ENCODE measurements at places on chromosomes 3 and 15.

- DNase-seq: peak; percentile 53
Measured at GRCh38 chr3:143120716-143121240, 1.2 kb downstream of the CHST2 start.

- DNase-seq: no peak
Measured at GRCh38 chr3:141193066-141193830, 38.4 kb upstream of the PXYLP1 start.

GRCh38 chr15:62059816-62060112, 483 bp downstream of the VPS13C start:
- DNase-seq: peak; percentile 90

DNA sequence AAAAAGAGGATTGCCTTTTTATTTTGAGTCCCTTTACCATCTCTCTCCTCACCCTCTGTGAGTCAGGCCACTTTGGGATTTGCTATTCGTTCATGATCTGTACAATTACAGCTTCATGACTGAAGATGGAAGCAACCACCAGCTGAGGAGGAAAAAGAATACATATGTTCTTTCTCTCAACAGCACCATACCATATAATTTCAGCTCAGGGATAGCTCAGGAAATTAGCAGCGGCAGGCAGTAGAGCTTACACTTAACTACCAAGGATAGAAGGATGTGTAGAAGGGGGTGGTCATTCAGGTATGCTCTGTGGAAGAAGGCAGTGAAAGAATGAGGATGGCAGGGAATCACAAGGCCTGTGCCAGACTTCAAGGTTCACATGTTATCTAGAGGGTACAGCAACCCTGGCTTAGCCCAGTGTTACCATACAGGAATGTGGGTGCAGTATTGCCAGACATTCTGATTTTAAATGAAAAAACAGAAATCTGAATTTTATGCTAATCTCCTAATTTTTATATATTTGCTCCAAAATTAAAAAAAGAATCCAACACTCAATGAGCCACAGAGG, 17.9 kb downstream of the PLS1 start:
- no peak for DNase-seq

DNA sequence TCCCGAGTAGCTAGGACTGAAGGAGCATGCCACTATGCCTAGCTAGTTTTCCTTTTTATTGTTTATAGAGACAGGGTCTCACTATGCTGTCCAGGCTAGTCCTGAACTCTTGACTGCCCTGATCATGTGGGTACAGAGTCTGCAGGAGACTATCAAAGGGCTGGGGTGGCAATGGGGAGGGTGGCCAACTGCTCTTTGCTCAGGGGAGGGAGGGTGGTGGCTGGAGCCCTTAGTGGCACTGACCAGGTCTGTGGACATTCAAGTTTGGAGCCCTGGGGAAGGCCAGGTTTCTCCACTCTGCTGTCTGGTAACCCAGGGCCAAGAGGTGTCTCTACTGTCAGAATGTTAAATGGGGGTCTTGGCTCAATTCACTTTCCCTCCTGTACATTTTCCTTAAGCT, 122.0 kb downstream of the SEC22A start:
- DNase-seq: no peak

DNA sequence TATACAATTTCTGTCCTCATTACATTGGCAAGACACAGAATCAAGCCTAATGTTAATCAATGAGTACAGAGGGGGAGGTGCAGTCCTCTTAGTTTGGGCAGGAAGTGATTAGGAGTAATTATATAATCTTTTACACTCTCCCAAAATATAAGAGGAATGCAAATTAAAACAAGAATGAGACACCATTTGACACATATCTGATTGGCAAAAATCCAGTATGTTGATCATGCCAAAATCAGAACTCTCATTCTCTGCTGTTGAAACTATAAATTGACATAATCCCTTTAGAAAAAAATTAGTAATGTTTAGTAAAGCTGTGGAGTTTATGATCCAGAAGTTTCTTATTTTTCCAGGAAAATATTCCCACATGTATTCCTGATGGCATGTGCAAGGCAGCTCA, 373.4 kb downstream of the EPHA6 start:
- no peak for DNase-seq

GRCh38 chr15:70447928-70448698, 315.2 kb downstream of the UACA start:
- DNase-seq: no peak

GRCh38 chr3:137694836-137695235, 69.3 kb upstream of the SOX14 start:
- DNase-seq: no peak

GRCh38 chr15:38824719-38825118, 260.1 kb upstream of the RASGRP1 start:
- DNase-seq: no peak

DNA sequence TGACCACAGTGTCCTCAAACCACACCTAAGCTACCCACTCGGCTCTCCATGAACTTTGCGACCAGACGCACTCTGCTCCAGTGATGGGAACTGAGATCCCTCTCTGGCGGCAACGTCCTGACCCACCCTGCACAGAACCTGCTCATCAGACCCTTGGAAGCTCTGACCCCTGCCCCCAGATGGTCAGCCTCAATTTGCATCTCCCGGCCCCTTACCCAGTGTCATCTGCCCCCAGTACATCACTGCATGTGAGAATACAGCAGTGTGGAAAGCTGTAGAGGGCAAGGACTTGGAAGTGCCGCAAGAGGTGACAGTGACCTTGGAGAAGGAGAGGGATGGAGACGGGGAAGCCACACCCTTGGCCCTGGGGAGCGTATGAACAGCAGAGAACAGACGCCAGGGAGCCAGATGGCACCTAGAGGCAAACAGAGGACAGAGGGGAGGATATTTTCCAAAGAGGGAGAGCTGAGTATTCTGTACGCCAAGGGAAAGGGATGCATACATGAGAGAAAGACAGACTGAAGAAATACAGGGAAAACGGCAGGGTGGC, 192.0 kb downstream of the XXYLT1 start:
- DNase-seq: no peak

DNA sequence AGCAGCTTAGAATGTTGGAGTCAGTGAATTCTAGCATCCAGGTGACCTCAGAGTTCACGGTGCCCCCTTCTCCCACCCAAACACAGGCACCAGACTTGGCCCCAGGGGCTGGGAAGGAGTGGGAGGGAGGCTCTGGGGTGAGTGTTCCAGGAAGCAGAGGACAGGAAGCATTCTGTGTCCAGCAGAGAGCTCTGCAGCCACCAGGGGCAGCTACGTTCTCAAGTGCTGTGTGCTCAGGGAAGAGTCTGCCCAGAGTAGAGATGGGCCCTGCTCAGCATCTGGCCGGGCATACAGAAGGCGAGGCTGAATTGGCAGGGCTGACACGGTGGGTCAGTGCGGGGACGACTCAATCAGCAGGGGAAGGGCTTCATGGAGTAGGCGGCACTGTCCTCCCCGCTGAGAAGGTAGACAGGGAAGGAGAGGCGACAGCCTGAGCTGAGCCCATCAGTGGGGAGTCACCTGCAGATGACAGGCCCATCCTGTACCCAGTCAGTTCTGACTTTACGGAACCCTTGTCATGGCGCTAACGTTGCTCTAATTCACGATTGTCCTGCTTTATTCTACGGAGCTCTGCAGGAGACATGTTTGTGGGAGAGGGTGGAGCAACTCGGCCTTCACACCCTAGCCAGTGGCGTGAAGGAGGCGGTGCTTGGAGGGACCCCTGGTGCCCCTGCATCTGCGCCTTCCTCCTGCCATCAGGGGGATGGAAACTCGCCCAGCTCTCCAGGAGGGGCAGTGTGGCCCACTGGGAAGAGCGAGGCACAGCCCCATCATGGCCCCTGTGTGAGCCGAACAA, 82.2 kb downstream of the C3orf70 start:
- no peak for DNase-seq

GRCh38 chr3:49519296-49519695, 35.0 kb upstream of the BSN start:
- no peak for DNase-seq

DNA sequence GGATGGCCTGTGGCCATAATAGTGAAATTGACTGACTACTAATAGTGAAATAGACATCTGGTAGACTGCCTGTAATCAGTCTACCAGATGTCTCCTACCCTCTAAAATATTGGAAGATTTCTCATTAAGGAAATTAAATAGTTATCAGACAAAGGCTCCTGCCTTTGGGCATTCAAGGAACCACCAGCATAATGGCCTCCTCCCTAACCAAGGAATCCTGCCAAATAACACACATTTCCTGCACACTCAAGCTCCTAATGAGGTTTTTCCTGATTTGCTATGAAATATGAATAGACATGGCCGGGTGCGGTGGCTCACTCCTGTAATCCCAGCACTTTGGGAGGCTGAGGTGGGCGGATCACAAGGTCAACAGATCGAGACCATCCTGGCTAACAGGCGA, 14.6 kb downstream of the NUSAP1 start:
- no peak for DNase-seq

DNA sequence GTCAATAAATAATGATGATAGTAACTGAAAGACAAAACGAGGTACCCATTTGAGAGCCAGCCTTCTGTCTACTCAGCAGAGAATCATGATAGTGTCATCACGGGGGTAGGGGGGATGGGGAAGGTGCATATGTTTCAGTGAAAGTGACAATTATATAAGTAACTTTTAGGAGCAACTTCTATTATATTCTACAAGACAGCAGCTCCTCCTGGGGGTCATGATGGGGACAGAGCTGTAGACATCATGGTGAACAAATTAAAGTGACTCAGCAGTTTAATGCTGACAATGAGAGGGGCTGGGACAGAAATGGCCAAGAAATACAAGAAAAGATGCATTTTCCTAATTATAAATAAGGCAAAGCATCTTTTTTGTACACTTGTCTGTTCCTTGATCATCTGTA, 11.8 kb downstream of the CAPN3 start:
- no peak for DNase-seq

DNA sequence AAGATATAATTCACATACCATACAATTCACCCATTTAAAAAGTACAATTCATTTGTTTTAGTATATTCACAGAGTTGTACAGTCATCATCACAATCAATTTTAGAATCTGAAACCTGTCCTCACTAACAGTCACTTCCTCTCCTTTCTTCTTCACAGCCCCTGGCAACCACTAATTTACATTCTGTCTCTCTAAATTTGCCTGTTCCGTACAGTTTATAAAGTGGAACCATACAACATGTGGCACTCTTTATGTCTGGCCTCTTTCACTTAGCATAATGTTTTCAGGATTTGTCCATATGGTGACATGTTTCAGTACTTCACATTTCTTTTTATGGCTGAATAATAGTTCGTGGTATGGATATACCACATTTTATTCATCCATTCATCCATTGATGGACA, 22.7 kb downstream of the ERICH6 start:
- peak; percentile 91 for DNase-seq

DNA sequence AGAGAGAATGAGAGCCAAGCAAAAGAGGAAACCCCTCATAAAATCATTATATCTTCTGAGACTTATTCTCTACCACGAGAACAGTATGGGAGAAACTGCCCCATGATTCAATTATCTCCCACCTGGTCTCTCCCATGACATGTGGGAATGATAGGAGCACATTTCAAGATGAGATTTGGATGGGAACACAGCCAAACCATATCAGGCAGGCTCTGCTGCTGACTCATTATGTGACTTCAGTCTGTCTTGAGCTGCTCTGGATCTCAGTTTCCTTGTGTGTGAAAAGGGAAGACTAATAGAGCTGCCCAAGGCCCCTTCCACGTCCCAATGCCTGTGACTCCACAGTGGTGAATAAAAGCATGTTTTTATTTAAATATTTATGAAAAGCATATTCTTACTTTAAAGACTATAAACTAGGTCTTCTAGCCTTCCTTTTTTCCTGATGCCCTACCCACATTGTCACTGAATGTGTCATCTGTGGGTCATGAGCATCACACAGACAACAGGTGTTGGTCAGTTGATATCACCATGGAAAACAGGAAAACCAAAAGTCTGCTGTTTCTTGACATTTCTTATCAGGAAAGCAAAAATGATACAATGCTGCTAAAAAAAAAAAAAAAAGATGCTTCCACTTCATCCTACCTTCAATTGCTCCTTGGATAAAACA, 96.0 kb upstream of the PPP2R3A start:
- DNase-seq: no peak

GRCh38 chr3:83096-83495, 113.5 kb upstream of the CHL1 start:
- no peak for DNase-seq

DNA sequence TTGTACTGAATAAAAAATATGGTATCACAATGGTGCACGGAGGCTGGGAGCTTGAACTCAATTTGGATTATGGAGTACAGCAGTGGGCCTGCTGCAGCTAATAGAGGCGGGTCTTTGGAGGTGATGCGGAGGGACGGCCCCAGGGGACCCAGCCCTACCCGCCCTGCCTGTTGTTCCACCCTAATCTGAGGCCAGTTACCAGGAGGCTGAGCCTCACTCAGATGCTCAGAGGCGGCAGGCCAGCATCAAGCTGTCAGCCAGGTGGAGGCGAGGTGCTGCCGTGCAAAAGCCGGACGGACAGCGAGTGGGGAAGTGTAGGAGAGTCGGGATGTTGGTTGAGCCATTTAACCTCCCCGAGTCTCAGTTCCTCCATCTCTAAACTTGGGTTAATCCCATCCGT, 218.5 kb upstream of the RGMA start:
- DNase-seq: no peak

- DNase-seq: no peak
Measured at GRCh38 chr3:129424185-129424841, 4.1 kb downstream of the EFCAB12 start.

DNA sequence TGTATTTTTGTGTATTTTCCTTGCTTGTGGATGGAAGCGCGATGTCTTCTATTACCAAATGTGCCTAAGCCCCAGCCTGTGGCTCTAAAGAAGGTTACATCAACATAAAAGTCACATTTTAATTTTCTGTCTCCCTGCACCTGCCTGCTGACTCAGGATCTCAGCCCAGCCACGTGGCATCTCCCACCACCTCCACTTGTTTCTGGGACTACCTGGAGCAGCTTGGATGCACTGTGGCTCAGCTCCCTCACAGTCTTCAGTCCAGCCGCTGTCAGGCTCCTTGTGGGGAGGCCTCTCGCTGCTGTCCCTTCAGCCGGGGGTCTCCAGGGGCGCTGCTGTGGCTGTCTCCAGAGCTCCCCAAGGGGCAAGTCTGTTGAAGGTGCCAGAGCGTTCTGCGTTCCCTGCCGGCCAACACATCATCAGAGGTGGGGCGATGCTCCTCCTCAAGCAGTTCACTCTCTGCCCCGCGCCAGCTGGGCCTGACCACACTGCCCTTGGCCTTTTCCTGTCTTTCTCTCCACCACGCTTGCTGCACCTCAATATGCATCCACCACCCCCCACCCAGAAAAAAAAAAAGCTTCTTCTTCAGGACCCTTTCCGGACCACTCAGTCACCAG, 47.7 kb upstream of the BDH1 start:
- no peak for DNase-seq

- no peak for DNase-seq
Measured at GRCh38 chr3:184532940-184533732, 28.4 kb upstream of the EPHB3 start.

GRCh38 chr3:108305484-108306172, 9.3 kb downstream of the HHLA2 start:
- DNase-seq: no peak

DNA sequence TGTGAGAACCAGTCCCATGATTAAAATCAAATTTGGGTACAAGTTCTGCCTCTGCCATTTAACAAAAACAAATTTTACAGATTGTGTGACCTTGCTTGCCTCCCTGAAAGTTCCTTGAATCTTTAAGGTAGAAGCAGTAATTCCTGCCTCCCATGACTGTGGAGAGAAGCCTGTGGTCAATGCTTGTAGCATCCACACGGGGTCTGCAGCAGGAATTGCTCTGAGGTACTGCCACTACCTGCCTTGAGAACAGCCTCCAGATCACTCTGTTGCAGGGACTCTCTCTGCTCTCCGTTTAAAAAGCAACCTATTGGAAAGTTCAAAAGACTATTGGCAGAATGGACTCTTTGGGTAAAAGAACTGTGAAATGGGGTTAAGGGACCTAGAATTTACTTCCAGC, 75.9 kb downstream of the SST start:
- DNase-seq: no peak

Data from MM.1S (cell line).